Epithelial cell of prostate (primary cell): ENCODE measurements at places on chromosomes 3 and 15.
A peak's percentile ranks its signal among the peaks of the same experiment; 100 is the strongest.

GRCh38 chr3:42904076-42904475 is 1.9 kb upstream of the ZNF662 start:
- DNase-seq: no peak

DNA sequence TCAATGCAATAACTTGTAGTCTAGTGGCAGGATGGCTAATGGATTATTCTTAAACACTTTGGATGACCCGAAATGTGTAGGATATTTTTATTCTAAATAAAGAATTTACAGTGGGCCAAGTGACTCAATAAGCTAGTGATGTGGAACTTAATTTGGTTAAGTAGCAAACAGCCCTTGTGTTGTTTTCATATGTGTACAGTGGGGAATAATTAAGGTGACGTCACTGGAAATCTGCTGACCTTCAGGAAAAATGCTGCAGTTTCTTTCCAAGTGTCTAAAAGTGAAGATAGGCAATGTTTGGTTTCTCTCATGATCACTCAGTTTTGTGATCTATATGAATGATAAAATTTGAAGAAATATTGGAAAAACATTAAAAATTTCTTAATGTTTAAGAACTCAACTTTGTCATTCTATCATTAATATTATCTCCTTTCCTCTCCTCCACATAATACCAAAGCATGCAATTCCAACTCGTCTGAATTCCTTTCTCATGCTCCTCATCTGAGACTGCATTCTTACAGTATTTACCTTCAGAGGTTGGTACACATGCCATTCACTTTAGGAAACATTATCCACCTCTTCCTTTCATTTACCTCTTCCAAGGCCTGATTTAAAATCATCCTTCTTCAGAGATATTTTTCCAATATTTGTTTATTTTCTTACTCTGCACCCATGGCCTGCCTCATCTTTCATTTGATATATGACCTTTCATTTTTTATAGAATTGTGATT is 414.6 kb upstream of the ARPP21 start:
- DNase-seq: no peak

GRCh38 chr3:146903927-146904326 is 298.8 kb upstream of the PLSCR5 start:
- DNase-seq: no peak

DNA sequence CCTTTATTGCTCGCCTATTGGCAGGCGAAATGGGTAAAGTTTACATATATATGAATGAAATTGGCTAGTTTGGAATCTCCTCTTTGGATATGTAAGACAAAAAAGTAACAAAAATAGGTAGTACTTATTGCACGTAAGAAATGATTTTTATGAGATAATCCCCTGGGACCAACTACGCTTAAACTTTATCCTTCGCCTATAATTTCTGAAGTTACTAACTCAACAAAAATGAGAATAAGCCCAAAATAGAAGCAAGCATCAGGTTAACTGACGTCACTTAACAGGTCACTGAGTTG is 438 bp upstream of the SLC49A4 start:
- DNase-seq: no peak

GRCh38 chr15:71082803-71083202 is 32.5 kb upstream of the THSD4 start:
- DNase-seq: no peak

DNA sequence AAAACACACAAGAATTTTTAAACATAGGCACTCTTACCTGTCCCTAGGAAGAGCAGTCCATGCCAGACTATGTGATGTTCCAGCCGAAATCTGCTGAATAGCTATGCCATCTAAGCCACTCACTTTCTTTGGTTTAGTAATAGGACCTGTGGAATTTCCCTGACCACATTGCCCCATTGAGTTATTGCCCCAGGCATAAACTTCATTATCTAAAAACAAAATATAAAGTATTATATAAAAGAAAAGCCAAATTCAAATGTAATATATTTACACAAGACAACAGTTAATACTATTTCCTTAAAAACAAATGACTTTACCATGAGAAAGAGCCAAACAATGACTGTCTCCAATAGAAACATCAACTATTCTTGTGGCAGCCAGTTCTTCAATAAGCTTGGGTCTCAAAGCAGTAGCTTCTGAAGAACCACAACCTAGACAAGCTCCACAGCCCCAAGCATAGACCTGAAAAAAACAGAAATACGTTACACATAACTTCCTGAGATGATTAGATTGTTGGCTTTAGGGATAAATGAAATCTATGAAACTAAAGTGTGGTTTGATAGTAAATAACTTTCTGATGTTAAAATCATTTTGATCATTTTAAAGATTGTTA is 84.3 kb downstream of the HERC1 start:
- DNase-seq: no peak

DNA sequence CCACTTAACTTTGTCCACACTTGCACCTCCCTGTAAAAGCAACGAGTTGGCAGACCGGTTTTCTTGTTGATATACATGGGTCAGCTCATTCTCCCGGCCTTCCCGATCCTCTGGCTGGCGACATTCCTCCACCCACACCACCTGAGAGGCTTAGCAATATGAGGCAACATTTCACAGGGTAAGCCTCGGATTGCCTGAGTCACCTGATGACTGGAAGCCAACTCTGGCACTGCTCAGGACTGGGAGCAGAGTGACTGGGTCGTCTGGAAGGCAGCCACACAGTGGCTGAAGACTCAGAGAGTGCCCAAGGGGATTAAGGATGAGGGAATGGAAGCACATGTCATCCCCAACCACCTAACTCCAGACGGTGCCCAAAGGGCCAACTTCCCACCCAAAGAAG is 9.8 kb downstream of the HOMER2 start:
- peak; percentile 98 for DNase-seq

- DNase-seq: no peak
These were observed 53.7 kb downstream of the TRIM42 start for GRCh38 chr3:140731440-140732119.

- no peak for DNase-seq
These were observed 749 bp downstream of the RSRC1 start for GRCh38 chr3:158110658-158111018.

GRCh38 chr3:70233812-70234211 is 78.6 kb downstream of the MDFIC2 start:
- DNase-seq: no peak

- no peak for DNase-seq
These were observed 42.1 kb downstream of the CORO2B start for GRCh38 chr15:68620721-68621527.

- DNase-seq: no peak
These were observed 3.3 kb downstream of the LYSMD4 start for GRCh38 chr15:99729920-99730319.

DNA sequence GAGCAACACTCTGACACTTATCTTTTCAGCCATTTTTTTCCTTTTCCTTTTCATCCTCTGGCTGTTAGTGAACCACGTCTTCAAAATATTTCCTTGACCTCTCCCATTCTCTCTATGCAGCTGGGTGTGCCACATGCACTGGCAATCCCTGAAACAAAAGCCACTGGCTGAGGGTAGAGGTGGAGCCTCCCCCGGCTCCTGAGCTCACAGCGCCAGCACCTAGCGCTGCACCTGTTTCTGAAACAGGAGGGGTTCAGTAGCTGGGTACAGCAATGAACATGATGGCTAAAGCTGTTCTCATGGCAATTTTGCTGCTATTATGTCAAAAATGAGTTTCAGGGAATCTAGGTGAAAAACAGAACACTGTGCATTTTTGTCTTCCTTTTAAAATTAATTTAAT is 314.7 kb upstream of the ATP10A start:
- no peak for DNase-seq

DNA sequence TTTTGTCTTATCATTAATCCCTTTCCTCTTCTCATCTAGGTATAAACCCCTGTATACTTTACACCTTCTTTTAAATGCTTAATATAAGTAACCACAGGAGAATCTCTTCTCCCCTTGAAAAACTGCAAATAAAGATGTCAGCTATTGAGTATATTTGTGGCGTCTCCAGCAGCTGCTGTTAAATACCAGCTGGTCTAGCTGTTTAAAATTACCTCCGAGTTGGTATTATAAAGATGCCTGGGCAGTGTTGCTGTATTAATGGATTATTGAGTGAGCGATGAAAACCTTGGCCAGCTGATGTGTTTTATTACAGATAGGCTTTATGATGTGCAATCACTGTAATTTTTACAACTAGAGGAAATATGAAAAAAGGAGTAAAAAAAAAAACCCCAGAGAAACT is 388.1 kb downstream of the TBC1D5 start:
- DNase-seq: no peak

- DNase-seq: no peak
These were observed 4.8 kb downstream of the XIRP1 start for GRCh38 chr3:39187372-39188155.

- DNase-seq: no peak
These were observed 157.7 kb upstream of the FAM3D start for GRCh38 chr3:58824285-58824684.

DNA sequence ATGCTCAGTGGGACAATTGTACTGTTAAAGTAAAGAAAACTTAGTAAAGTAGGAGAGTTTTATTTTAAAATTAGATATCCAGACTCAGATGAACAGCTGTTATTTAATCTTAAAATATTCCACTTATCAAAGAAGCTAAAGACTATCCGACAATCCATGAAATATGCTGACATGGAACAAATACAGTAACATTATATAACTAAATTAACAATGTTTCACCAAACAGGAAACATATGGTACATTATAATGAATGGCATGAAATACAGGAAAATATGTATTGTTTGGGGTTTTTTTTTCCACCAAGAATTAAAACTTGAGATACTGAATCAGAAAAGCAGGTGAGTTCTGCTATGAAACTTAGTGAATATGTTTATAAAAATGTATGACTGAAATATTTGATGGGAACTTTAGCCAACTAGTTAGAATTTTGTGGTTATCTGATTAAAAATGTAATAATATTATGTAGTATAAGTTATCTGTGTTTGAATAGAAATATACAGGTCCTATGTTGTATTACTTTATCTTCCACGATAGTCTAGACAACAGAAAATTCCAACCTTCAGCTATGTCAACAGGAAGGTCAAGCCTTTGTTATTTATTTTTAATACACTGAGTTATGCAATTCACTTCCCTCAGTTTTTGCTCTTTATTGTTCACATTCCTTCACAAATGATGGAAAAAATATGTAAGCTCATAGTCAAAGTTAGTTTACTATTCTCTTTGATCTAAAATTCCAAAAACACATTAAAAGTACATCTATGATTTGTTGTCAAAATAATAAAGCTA is 72.7 kb downstream of the UACA start:
- DNase-seq: no peak

DNA sequence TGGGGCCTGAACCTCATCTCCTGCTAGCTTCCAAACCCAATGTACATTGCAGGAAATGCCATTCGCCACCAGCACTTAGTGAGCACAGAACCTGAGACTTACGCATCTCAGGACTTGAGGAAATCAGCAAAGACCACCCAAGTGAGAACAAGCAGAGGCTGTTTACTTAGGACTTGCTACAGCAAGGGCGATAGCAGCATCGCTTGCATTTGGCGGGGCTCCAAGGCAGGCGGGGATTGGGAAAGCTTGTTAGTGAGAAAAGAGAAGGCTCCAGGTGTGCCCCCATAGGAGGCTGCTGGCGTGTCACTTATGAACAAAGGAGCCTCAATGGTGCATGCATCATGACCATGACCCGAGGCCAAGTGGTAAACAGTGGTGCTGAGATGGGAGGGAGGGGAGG is 19.7 kb downstream of the SLC6A20 start:
- no peak for DNase-seq

DNA sequence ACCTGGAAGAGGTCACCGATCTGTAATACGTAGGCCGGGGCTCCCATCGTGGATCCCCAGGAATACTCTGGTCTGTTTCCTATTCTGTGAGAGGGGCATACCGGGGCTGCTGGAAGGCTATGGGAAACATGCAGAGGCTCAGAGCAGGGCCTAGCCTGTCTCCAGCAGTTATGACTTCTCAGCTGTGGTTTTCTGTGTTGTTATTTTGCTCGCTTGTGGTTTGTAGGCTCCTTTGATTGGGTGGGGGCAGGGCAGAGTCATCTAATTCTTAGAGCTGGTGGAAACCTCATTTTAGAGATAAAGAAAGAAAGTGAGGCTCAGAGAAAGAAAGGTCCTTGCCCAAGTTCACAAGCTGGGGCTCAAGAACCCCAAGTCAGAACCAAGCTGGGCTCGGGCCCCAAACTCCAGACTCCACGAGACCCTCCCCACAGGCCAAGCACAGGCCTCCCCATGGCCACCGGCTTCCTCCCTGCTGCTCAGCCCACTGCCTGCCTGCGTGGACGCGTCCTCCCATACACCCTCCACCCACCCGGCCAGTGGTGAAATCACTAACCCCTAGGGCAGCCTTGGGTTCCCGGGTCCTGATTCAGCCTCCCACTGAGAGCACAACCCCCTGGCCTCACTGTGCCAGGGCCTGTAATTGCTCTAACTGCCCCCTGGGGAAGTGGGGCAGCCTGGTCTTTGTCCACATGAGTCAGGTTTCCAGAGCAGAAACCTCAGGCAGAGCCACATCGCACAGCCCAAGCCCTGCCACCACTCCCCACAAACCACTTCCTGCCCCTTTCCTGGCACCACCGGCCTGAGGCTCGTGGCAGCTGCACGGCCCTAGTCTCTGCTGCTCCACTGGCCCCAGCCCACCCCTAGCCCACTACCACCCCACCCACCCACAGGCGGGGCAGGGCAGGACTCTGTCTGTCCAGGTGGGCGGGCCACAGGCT is 270.8 kb downstream of the UACA start:
- no peak for DNase-seq

DNA sequence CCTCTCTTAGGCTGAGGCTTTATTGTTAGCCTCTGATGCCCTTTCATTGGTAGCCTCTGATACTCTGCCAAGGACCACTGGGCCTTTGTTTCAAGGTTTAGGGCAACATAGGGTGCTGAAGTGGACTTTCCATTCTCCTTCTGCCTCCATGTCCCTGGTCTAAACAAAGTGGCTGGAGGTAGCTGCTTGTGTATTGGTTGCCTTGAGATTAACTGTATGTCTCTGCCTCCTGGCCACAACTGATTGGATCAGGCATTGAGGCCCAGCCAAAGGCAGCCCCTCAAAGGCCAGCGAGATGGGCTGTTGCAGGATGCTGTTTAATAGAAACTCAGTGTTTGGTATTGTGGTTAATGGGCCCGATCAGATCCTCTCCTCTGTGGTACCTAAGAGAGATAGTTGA is 77.9 kb upstream of the PRR23C start:
- no peak for DNase-seq

DNA sequence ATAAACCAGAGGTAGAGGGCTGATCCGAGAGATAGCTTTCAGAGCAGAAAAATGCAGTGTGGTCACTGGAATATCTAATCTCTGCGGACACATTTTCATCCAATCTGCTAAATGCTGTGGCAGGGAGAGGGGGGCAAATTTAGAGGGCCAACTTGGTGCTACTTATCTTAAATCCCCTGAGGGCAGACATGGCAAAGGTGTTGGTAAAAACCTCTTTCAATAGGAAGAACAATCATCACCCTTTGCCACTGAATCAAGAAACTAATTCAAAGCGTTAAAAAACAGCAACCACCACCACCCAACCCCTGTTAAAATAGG is 152.9 kb downstream of the MECOM start:
- DNase-seq: no peak

DNA sequence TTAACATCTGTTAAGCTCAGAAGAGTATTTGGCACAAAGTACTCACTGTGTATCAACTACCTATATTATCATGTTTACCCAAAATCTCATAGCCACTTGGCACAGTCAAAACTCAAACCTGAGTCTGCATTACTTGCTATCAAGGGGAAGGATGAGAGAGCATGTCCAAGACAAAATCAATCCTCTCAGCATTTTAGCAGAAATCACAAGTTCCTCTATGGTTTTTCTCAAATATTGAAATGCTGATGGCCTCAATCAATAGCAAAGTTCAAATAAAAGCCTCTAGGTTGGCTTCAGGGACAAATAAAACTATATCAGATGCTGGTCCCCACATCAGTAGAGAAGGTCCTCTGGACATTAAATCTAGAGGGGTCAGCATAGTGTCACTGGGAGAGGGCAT is 14.3 kb downstream of the TBC1D2B start:
- DNase-seq: no peak
